ENCODE measurements at places on chromosomes 3 and 15.
A peak's percentile ranks its signal among the peaks of the same experiment; 100 is the strongest.

DNA sequence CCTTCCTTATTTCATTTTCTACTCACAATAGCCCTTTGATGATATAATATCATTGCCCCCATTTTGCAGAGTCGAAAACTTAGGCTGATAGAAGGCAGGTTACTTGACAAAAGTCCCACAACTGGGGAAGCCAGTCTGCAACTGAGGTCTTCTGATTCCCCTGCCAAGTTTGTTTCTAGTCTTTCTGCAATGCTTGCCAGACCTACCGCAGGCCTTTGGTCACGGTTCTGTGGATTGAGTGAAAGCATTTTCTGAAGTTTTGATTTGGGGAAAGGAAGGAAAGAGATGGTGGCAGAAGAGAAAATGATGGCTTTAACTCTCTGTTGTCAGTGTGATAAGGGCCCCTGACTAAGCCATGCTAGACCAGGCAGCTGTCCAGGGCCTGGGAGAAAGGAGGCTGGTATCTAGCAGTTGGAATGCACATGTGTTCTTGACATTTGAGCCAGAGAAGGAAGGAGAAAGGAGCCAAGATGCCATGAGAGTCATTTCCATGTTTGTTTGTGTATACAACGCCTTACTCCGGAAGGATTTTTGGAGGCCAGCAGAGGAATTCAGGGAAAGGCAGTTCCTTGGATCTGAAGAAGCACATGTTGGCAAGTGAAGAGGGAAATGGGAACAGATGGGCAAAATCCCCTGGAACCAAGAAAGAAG, 29.9 kb downstream of the FAH start:
- no peak for DNase-seq

DNA sequence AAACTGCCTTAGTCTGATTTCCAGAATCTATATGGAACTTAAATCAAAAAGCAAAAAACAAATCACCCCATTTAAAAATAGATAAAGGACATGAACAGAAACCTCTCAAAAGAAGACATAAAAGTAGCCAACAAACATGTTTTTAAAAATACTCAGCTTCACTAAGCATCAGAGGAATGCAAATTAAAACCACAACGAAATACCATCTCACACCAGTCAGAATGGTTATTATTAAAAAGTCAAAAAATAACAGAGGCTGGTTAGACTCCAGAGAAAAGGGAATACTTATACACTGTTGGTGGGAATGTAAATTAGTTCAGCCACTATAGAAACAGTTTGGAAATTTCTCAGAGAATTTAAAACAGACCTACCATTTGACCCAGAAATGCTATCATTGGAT, 367.9 kb downstream of the ZIC4 start:
- DNase-seq: no peak

DNA sequence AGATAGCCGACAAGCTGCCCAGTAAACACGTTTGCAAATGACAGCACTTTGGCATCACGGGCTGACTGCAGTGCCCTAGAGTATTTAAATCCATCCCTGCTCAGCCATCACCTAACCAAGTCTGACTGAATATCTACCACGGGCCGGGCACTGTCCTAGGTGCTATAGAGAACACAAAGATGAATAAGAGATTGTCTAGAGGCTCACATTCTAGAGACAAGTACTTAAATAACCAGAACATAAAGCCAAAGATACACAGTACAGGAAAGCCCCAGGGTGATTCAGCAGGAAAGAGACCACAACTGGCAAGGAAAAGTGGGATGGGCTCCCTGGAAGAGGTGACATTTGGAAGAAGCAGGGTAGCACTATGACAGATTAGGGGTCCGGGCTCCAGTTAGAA, 103.5 kb downstream of the MYLK start:
- no peak for DNase-seq

DNA sequence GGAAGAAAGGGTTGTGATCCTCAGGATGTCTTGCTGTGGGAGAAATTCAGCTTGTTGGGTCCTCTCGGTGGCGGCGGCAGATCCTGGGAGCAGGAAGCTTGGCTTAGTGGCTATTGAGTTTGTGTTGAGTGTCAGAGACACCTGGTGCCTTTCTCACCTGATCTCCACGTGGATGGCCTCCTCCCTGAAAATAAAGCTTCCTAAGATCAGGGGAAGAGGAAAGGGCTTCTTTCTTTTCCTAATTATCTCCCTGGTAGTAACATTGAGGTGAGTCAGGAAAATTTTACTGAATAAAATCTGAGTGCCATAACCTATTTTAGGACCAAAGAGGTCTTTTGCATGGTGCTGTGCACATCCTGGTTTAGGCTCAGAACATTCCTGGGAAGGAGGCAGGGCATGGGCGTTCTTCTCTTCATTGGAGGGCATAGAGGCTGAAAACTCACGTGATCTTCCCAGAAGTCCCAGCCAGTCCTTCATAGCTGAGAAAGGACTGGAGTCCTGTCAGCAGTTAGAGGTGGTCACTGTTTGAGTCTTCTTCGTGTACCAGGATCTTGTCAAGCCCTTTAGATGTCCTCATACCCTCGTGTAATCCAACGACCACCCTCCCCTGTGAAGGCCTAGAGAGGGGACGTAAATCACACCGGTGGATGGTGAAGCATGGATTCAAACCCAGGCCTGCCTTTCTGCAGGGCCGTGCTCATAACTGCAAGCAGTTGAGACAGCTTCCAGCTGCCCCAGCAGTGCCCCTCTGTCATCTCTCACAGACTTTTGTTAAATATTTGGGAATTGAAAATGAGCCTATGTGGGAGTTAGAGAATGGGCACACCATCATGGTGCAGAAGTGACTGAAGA, 1.1 kb downstream of the CMTM8 start:
- no peak for DNase-seq

GRCh38 chr3:122786066-122786465, 7.6 kb downstream of the HSPBAP1 start:
- no peak for DNase-seq

GRCh38 chr3:51992017-51992682, 3.5 kb downstream of the RPL29 start:
- peak; percentile 16 for DNase-seq

- peak; percentile 51 for DNase-seq
These were observed 16.3 kb downstream of the ACOX2 start for GRCh38 chr3:58520403-58521335.

DNA sequence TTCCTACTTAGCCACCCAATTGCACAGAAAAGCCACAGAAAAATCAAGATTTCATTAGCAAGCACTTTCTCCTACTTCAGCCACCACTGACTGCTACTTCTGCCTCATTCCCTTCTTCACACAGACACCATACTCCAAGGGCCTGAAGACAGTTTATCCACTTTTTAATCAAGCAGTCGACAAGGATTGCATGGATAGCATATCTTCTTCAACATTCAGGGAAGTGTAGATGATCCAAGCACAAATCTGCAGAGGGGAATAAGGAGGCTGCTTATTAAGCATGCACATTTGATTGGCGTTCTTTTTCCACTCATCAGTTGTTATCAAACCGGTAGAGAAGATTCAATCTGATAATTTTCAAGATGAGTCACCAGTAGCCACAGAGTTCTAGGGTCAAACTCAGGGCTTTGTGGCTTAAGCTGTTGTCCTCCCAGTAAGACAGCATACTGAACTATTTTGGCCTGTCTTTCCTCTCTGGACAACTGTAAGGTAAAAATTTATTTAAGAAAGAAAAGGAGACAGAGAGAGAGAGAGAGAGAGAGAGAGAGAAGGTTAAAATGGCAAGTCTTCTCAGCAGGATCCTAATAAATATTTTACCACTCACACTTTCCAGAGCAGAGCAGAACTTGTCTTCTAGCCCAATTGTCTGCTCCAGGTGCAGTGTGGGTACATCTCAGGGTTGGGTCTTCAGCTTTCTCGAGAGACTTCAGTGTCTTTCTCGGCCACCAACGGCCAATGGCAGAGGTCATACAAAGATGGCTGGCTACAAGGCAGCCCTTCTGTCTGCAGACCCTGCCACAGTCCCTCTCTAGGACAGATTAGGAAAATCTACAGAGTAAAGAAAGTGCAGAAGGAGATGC, 80.6 kb upstream of the BHLHE40 start:
- peak; percentile 62 for DNase-seq

GRCh38 chr3:24496529-24497482, 2.2 kb upstream of the THRB start:
- DNase-seq: no peak

DNA sequence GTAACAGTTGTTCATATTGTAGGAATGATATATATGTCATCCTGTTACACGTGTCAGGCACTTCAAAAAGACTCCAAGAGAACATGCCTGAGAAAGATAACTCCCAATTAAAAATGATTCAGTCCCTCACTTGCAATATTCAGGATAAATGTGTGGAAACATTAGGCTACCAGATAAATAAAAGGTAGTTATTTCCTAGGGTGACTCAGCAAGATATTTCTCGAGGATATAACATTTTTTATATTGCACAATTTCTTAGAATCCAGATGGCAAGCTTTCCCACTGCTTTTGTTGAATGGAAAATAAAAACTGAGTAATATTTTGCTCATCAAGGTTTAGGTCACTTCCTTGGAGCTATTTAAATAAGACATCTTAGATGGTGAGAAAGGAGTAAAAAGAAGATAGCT, 181.4 kb downstream of the GAP43 start:
- DNase-seq: no peak

DNA sequence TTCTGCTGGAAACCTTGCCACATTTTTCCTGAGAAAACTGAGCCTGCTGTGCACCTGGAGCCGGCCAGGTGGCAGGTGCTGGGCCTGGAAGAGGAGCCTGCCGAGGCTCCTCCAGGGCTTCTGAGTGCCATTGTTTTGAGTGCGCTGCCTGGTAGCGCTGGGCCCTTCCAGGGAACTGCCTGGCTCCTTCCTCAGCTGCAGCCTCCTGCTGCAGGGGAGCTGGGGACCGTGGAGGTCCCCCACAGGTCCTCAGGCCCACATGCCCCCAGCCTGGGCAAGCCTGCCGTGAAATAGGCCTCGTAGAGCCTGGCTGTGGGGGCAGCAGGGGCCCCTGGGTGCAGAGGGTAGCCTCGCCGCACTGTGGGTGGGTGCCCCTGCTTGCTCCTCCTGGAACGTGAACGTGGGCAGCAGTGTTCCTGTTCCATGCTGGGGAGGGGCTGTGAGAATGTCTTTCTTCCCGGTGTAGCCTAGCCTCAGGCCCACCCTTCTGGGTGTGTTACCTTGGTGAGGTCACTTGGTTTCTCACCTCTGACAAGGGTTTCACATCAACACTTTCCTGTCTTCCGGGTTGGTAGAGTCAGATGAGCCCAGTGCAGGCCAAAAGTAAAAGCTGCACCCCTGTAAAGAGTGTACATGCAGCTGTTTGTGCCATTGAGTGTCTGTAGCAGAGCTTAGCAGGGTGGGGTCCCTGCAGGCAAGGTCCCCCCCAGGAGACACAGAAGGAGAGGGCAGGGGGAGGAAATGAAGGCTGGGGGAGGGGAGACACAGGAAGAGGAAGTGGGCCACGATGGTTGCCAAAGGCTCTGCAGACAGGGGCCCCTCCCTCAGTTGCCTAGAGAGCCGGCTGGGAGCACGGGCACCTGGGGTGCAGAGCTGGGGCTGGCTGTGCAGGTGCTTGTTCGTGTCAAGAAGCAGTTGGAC, 34.5 kb downstream of the KLF13 start:
- peak; percentile 57 for DNase-seq

DNA sequence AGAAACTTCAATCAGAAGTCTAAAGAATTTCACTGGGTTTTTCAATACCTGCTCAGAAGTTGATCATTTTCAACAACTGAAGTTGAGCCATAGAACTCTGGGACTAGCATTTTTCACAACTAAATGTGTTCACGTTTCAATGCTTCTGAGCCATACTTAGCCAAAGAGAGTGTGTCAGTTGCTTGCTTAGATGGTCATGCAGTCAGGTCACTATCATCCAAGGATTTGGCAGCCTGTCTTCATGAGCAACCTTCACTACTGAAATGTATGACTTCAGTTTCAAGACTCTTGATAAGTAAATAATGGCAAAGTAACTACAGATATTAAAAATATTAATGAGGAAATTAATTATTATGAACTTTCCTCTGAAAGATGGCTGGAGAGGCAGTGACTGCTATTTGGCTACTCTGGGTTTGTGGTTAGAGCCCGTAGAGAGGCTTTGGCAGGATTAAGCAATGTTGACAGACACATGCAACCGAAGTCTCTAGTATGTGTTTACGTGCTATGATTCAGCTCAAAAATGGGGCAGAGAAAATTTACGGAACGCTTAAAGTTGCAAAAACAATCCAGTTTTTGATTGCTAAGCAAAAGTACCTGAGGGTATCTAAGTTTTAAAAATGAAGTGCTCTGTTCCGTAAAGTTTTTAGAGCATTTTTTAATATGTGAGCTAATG, 133.8 kb downstream of the GMNC start:
- peak; percentile 79 for DNase-seq

- no peak for DNase-seq
These were observed 169.3 kb downstream of the GBE1 start for GRCh38 chr3:81592101-81592500.

DNA sequence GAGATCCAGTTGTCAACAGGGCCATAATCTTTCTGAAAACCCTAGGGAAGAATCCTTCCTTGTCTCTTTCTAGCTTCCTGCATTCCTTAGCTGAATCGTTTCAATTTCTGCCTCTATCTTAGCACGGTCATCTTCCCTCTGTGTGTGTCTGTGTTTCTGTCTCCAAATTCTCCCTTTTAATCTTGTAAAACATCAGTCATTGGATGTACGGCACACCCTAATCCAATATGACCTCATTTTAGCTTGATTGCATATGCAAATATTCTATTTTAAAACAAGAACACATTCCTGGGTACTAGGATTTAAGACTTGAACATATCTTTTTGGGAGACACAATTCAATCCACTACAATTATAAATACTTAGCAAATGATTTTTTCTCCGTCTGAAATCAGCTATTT, 600.3 kb downstream of the GBE1 start:
- no peak for DNase-seq

- DNase-seq: no peak
These were observed 81.7 kb downstream of the ZNF609 start for GRCh38 chr15:64542091-64542490.

GRCh38 chr3:71241981-71242560, 341.5 kb downstream of the FOXP1 start:
- no peak for DNase-seq

DNA sequence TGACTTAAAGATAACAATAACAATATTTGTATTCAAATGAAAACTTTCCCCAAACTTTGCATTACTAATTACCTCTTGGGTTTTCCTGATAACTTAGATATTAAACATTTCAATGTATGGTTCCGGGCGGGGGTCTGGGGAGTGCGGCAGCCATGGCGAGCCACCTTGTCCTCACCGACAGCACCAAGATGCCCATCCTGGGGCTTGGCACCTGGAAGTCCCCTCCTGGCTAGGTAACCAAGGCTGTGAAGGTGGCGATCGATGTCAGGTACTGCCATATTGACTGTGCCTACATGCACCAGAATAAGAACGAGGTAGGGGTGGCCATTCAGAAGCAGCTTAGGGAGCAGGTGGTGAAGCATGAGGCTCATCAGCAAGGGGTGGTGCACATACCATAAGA, 478.7 kb downstream of the CNTN3 start:
- no peak for DNase-seq

Measured in MV-4-11 (cell line).